ENCODE measurements at places on chromosomes 13 and 19. TPM values are rescaled to one million over a fixed set of nuclear protein-coding genes. Genes with fewer than 3 reads are reported as not detected.

- H3K27ac ChIP-seq = no peak overlapping the region
- no peaks in the 10 kb centered on the region for H3K27me3 ChIP-seq
- no peak overlapping the region for H3K4me3 ChIP-seq
- no peaks in the 10 kb centered on the region for H3K4me1 ChIP-seq
These were observed 72.6 kb upstream of the SERP2 start for GRCh38 chr13:44300895-44301638.

Gene DCLK1
- polyA plus RNA-seq = 12.2 TPM

Gene BCL2L12
- polyA plus RNA-seq = 22.4 TPM

DNA sequence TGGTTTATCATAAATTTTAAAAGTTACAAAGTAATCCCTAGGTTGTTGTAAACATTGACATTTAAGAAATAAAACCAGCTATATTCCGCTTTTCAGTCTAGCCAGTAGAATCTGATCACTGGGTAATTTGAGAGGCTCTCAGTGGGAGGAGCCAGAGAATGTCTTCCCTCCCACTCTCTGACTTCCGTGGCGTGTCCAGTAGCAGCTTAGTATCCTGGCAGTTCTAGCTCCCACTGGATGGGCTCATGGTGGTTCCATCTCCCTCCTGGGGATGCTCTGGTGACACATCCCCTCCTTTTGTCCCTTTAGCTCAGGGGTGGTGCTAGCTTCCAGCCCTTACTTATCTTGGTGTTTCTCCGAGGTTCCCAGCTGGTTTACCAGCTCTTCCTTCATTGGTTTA, 34.5 kb downstream of the MTUS2 start:
- peaks cover 2% of the 10 kb centered on the region for H3K27me3 ChIP-seq
- no peak overlapping the region for H3K27ac ChIP-seq
- no peak for DNase-seq
- no peaks in the 10 kb centered on the region for H3K36me3 ChIP-seq
- no peaks in the 10 kb centered on the region for H3K4me1 ChIP-seq

- peaks cover 28% of the 10 kb centered on the region for H3K36me3 ChIP-seq
- H3K27me3 ChIP-seq = no peaks in the 10 kb centered on the region
- peak; percentile 97 for DNase-seq
- H3K4me3 ChIP-seq = peak within 1 kb of the TSS; percentile 71
These were observed at the start of gene ZNF274 for GRCh38 chr19:58182989-58183816. ZNF274 (plus strand) TSS chr19:58183061; CDS start chr19:58183966, 905 bp downstream.

GRCh38 chr19:31885280-31885853, 460.0 kb upstream of the ZNF507 start:
- H3K4me1 ChIP-seq = no peaks in the 10 kb centered on the region
- H3K27ac ChIP-seq = no peak overlapping the region
- no peak for DNase-seq

Gene DACH1
- 25.0 TPM for polyA plus RNA-seq

- no peak overlapping the region for H3K4me3 ChIP-seq
- no peaks in the 10 kb centered on the region for H3K36me3 ChIP-seq
- DNase-seq = no peak
- H3K27me3 ChIP-seq = no peaks in the 10 kb centered on the region
These were observed 97.1 kb downstream of the CYSLTR2 start for GRCh38 chr13:48750588-48751383.

GRCh38 chr19:3857449-3858003, 11.3 kb downstream of the ZFR2 start:
- no peak for DNase-seq
- no peaks in the 10 kb centered on the region for H3K27me3 ChIP-seq
- no peaks in the 10 kb centered on the region for H3K36me3 ChIP-seq
- H3K27ac ChIP-seq = no peak overlapping the region
- H3K4me3 ChIP-seq = no peak overlapping the region

Gene MYO1F
- polyA plus RNA-seq = 13.9 TPM

Gene CEACAM1
- 82.0 TPM for polyA plus RNA-seq

DNA sequence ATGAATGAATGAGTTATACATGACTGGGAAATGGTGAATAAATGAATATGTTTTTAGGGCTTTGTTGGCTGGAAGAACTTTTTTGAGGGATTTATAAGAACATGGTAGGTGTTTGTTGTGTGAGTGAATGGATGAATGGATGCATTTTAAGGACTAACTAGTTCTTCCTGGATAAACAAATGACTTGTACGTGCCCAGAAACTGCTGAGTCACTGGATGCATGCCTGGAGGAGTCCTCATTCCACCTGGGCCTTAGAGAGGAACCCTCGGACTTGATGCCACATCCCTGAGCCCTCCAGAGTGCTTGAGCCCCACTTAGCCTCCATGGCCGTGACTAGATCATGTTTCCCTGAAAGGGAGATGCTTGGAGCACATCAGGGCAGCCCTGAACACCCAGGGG, 153.4 kb downstream of the DPF1 start:
- no peak for DNase-seq
- H3K27ac ChIP-seq = no peak overlapping the region
- no peak overlapping the region for H3K4me3 ChIP-seq
- no peaks in the 10 kb centered on the region for H3K4me1 ChIP-seq
- H3K27me3 ChIP-seq = no peaks in the 10 kb centered on the region

Gene CEACAM6
- polyA plus RNA-seq = 16.1 TPM

- no peak overlapping the region for H3K27ac ChIP-seq
- DNase-seq = peak; percentile 73
- no peaks in the 10 kb centered on the region for H3K4me1 ChIP-seq
- no peaks in the 10 kb centered on the region for H3K36me3 ChIP-seq
- peaks cover 22% of the 10 kb centered on the region for H3K27me3 ChIP-seq
These were observed 17.5 kb upstream of the MEIS3 start for GRCh38 chr19:47436712-47437401.

DNA sequence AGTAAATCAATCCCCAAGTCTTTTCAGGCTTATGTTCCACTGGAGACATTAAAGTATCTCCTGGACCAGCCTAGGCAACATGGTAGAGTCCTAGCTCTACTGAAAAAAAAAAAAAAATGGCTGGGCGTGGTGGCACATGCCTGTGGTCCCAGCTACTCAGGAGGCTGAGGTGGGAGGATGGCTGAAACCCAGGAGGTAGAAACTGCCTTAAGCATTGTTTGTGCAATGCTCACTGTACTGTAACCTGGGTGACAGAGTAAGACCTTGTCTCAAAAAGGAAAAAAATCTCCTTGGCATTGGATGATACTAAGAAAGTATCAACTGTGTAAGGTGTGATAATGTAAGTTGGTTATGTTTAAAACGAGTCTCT, 8.8 kb downstream of the KLK8 start:
- H3K4me3 ChIP-seq = no peak overlapping the region
- no peak overlapping the region for H3K27ac ChIP-seq
- H3K36me3 ChIP-seq = no peaks in the 10 kb centered on the region
- DNase-seq = no peak
- peaks cover 3% of the 10 kb centered on the region for H3K27me3 ChIP-seq

Gene ELOF1
- 44.7 TPM for polyA plus RNA-seq

Gene MAMSTR
- 4.1 TPM for polyA plus RNA-seq

DNA sequence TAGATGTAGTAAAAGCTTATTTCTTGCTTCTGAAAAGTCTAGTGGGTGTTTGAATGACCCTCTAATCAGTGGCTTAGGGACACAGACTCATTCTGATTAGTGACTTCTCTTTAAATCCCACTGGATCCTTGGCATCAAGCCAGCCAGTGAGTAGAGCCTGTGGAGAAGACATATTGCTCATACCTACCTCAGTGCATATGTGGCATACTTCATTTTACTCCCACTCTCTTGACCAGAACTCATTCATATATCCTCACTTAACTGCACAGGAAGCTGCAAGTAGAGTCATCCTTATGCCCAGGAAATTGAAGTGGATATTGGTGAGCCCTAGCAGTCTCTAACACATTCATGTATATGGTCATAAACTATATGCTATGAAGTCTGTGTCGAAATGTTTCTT, 148.3 kb downstream of the PDS5B start:
- no peak for DNase-seq
- no peak overlapping the region for H3K4me3 ChIP-seq
- H3K36me3 ChIP-seq = peaks cover 2% of the 10 kb centered on the region
- no peak overlapping the region for H3K27ac ChIP-seq
- H3K27me3 ChIP-seq = no peaks in the 10 kb centered on the region
- H3K4me1 ChIP-seq = peaks cover 12% of the 10 kb centered on the region

DNA sequence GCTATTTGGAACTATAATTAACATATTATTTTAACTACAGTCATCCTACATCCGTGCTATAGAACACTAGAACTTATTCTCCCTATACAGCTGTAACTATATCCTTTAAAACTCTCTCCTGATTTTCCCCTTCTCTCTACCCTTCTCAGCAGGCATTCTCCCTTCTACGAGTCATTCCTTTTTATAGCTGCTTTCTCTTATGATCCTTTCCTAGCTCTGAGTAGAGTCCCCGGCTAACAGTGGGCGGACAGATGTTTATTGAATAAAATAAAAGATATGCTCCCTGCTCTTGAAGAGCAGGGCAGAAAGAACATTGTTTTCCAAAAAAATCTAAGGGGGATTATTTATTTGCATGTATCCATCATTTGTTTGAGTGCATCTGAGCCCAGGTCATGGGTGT, 246.5 kb upstream of the TMTC4 start:
- no peak overlapping the region for H3K27ac ChIP-seq
- H3K27me3 ChIP-seq = no peaks in the 10 kb centered on the region
- no peaks in the 10 kb centered on the region for H3K36me3 ChIP-seq
- DNase-seq = no peak
- H3K4me1 ChIP-seq = no peaks in the 10 kb centered on the region
- no peak overlapping the region for H3K4me3 ChIP-seq

Gene C1QTNF9
- 0.42 TPM for polyA plus RNA-seq

- DNase-seq = no peak
- no peaks in the 10 kb centered on the region for H3K27me3 ChIP-seq
- no peak overlapping the region for H3K27ac ChIP-seq
- H3K36me3 ChIP-seq = no peaks in the 10 kb centered on the region
These were observed 122.0 kb downstream of the UQCRFS1 start for GRCh38 chr19:29090783-29091526.

GRCh38 chr19:16429066-16429758, 42.6 kb downstream of the EPS15L1 start:
- DNase-seq = no peak
- no peak overlapping the region for H3K4me3 ChIP-seq
- no peak overlapping the region for H3K27ac ChIP-seq
- no peaks in the 10 kb centered on the region for H3K4me1 ChIP-seq
- H3K27me3 ChIP-seq = no peaks in the 10 kb centered on the region

Gene C19orf85
- not detected for polyA plus RNA-seq

GRCh38 chr13:36098080-36098479, 33.1 kb downstream of the DCLK1 start:
- no peak overlapping the region for H3K4me3 ChIP-seq
- DNase-seq = no peak
- no peaks in the 10 kb centered on the region for H3K36me3 ChIP-seq

DNA sequence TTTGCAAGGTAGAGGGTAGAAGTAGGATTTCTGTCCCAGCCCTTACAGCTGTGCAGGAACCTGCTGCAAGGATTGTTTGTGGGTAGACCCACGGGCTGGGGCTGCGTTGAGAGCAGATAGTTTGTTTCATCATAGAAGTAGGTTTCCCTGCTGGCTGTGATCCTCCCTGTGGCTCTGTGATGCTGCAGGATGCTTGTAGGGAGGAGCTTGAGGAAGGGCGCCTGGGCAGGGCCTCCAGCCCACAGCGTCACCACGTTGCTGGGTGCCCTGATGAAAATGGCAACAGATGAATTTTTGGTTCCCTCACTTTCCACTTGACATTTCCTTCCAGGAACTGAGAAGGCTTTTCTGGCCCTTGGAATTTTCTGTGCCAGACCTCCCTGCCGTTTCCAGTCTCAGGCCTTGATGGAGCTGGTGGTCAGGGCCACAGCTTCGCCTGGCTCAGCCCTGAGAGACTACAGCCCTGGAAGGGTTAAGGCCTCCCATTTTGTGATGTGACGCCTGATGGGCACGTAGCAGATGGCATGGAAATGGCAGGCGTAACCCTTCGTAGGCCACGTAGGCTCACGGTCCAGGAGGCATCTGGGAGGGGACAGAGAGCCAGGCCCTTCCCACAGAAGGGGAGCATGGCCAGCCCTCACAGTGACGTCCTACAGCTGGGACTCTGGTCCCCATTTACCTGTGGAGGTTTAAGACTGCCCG, 42.2 kb downstream of the GATAD2A start:
- peaks cover 3% of the 10 kb centered on the region for H3K36me3 ChIP-seq
- peaks cover 11% of the 10 kb centered on the region for H3K4me1 ChIP-seq
- H3K27me3 ChIP-seq = no peaks in the 10 kb centered on the region
- no peak for DNase-seq

Gene TMPRSS9
- polyA plus RNA-seq = 1.9 TPM

Gene CDX2
- 132 TPM for polyA plus RNA-seq

Gene ATG4D
- polyA plus RNA-seq = 30.0 TPM

GRCh38 chr13:93522501-93522900, 295.9 kb downstream of the GPC6 start:
- H3K4me3 ChIP-seq = no peak overlapping the region
- H3K4me1 ChIP-seq = peaks cover 4% of the 10 kb centered on the region
- H3K27ac ChIP-seq = no peak overlapping the region
- H3K27me3 ChIP-seq = no peaks in the 10 kb centered on the region

GRCh38 chr13:46345866-46346265, 41.2 kb downstream of the RUBCNL start:
- no peak overlapping the region for H3K4me3 ChIP-seq
- no peaks in the 10 kb centered on the region for H3K36me3 ChIP-seq
- no peak for DNase-seq
- no peaks in the 10 kb centered on the region for H3K27me3 ChIP-seq

Gene FUT6
- 0.99 TPM for polyA plus RNA-seq

DNA sequence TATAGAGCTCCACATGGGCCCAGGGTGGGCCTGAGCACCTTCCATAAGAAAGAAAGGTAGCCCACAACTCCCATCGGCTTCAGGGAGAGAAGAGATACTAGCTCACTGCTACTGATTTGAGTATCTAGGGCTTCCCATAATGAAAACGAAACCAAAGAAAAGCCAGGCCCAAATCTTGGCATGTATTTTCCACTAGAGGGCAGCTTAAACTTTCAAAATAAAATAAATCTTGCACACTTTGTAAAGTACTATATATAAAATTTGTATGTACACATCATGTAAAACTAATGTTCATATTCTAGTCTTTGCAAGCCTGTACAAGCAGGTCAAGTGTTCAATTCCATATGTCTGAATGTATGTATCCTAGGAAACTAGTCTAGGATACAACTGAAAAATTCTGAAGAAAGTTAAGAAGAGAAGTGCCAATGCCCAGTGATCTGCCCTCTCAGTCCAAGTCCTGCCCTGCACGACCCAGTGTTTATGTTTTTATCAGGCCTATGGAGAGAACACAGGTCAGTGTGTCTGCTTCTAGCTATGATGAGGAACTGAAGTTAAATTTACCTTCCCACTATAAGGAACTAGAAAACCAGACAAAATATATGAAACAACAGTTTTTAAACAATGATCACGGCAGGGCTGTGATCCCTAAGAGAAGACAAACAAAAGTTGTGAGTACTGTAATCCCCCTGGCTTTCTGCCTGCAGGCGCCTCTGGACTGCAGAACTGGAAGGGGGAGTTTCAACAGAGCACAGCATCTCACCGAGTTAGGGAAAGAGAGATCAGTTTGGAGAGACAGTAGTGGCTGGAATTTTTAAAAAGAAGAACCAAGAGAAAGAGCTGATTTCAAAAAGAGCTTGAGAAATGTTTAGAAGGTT, 475.7 kb downstream of the UQCRFS1 start:
- no peaks in the 10 kb centered on the region for H3K27me3 ChIP-seq
- H3K4me3 ChIP-seq = no peak overlapping the region
- H3K36me3 ChIP-seq = no peaks in the 10 kb centered on the region
- no peaks in the 10 kb centered on the region for H3K4me1 ChIP-seq

Measured in large intestine (tissue), 12 donors.